Posterior vena cava (tissue), 2 donors: ENCODE measurements at places on chromosomes 6 and 20.

DNA sequence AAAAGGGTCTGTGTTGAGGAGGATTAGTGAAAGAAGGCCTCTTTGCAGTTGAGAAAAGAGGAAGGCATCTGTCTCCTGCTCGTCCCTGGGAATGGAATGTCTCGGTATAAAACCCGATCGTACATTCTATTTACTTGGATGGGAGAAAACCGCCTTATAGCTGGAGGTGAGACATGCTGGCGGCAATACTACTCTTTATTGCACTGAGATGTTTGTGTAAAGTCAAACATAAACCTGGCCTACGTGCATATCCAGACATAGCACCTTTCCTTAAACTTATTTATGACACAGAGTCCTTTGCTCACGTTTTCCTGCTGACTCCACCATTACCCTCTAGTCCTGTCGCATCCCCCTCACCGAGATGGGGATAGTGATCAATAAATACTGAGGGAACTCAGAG, 4.5 kb downstream of the TDP2 start:
- no peak for DNase-seq

DNA sequence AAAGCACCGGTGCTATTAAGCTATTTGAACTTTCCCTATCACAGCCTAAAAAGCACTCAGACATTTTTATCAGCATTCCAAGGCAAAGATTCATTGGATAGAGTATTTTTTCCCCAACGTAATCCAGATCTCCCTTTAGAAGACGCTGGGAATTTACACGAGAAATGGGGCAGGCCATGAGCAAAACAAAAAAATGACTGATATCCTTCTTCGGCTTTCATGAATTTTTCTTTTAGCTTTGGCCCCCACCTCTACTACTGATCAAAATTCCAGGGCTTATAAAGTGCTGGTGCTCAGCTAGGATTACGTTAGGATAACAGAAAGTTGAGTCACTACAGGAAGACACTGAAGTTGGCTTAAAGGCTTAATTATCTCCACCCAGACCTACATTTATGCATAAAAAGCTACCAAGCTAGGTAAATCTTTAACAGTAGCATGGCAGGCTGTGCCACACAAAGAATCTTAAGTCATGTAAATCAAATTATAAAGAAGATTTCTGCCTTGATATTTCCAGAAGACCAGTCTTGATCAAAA, 418.5 kb upstream of the BTBD3 start:
- DNase-seq = no peak

GRCh38 chr6:119669221-119669620, 319.7 kb upstream of the MAN1A1 start:
- no peak for DNase-seq

DNA sequence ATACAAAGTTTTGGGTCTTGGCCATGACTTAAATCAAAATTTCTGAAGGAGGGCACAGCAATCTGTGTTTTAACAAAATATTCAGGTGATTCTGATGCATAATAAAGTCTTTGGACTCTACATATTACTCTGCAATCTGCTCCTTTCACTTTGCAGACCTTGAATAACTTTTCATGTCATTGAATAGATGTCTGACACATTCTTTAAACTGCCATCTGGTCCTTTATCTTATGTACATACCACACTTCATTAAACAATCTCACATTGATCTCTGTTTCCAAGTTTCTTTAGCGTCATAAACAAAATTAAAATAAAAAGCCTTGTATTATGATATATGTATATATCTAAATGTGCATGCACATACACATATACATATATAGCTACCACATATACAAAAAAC, 831.2 kb downstream of the MAFB start:
- no peak for DNase-seq

- peak; percentile 92 for DNase-seq
Measured at GRCh38 chr6:158654498-158654897, 4.6 kb downstream of the SYTL3 start.

DNA sequence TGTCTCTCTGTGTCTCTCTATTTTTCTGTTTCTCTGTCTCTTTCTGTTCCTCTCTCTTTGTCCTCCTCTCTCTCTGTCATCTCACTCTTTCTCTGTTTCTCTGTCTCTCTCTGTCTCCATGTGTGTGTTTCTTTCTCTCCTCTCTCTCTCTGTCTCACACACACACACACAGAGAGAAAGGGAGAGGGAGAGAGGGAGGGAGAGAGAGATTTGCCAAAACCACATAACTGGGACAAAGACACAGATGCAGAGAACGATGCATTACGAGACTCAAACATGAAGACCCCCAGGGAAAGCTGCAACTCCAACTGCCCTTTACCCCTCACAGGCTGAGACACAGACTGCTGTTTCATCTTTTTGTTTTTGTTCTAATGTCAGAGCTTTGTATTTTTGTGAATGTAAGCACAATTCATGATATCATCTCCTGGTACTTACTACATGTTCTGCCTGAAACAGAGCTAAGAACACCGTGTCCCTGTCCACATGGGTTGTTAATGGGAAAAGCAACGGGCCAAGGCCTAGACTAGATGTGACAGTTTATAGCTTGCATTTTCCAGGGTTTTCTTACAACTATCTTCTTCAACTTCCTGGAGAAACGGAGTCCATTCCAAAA, 177.1 kb upstream of the ARID1B start:
- no peak for DNase-seq

DNA sequence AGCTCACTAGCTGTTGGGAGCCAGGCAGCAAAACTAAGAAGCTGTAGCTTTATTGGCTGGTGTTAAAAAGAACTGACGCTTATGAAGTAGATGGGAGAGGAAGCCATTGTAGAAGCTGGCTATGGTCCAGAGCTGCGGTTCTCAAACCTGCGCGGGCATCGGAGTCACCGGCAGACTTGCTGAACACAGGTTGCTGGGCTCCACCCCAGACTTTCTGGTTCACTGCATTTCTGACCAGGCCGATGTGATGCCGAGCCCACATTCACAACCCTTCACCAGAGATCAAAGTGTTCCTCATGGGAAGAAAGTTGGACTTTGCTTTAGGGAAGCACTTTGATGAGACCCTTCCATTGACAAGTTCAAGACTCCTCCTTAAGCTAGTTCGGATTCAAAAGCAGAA, 231.6 kb downstream of the QKI start:
- no peak for DNase-seq

DNA sequence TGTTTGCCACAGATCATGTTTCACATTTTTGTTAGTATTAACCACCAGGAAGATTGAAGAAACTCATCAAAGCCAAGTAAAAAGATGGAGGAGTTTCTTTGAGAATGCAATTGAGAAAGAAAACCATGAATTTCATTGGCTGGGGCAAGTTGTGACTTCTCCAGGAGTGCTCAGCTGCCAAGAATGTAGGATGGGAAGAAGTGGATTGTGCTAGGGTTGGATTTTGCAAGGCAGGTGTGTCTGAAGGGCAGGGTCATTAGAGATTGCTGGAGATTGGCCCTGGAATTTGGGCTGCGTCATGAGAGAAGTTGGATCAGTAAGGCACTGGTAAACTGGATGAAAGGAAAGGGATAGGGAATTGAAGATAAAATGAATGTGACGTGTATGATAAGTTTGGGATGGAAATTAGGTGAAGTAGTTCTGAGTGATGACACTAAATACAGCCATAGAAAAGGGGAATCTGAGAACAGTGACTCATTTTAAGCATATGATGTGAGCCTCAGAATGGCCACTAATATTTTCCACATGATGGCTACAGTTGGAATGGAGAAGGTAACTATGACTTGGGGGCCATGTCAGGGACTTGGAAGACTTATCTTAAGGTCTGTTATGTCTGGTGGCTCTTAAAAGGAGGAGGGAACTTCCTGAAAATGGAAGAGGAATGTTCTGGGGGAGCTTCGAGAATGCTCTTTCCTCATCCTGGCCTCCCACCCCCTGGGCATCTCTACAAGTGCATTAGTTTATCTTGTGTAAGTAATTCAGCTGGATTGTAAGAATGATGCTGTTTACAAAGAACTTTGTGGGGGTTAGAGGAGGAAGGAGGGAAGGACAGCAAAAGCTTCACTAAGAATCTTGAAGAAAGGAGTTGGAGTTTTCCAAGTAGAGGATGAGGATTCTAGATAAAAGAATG, 27.8 kb upstream of the ERVFRD-1 start:
- no peak for DNase-seq

GRCh38 chr6:134537146-134537555, 219.2 kb upstream of the SGK1 start:
- no peak for DNase-seq

DNA sequence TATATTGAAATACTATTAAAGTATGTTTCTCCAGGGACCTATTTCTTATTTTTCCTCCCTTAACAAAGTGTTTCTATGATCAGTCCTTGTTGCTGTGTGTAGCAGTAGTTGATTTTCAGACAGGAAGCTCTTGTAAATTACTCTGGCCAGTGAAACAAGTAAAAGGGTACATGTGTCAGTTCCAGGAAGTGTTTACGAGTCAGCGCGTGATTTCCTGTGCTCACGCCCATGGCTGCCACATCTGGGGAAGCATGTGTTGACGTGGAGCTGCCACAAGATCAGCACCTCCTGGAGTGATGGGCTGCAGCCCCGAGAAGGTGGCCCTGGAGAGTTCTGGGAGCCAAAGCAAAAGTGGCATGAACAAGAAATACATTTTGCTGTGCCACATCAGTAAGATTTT, 38.6 kb upstream of the GGTLC1 start:
- DNase-seq = peak; percentile 90

- no peak for DNase-seq
Measured at GRCh38 chr20:5070570-5070969, 49.2 kb downstream of the PCNA start.

DNA sequence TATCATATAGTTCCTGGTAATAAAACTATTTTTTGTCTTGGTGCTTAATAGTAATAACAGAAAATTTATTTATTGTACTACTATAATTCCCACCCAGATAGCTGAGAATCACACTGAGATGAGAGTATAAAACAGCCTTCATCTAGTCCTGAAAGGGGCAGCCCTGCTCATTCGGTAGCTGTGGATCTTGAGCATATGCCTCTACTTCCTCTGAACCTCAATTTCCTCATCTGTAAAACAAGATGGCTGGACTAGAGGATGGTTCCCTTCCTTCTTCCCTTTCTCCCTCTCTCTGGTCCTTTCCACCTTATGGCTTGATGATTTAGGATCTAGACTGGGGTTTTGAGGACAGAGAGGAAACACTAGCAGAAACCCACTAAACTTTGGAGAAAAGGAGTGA, 15.0 kb downstream of the FKBP5 start:
- DNase-seq = no peak

DNA sequence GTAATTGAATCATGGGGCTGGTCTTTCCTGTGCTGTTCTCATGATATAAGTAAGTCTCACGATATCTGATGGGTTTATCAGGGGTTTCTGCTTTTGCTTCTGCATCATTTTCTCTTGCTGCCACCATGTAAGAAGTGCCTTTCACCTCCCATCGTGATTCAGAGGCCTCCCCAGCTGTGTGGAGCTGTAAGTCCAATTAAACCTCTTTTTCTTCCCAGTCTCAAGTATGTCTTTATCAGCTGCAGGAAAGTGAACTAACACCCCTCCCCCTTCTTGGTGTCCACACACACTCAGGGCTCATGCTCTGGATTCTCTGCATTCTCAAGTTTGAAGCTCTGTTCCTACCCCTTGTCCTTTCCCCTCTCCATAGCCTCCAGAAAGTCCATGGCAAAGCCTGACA, 107.1 kb downstream of the THBS2 start:
- no peak for DNase-seq

DNA sequence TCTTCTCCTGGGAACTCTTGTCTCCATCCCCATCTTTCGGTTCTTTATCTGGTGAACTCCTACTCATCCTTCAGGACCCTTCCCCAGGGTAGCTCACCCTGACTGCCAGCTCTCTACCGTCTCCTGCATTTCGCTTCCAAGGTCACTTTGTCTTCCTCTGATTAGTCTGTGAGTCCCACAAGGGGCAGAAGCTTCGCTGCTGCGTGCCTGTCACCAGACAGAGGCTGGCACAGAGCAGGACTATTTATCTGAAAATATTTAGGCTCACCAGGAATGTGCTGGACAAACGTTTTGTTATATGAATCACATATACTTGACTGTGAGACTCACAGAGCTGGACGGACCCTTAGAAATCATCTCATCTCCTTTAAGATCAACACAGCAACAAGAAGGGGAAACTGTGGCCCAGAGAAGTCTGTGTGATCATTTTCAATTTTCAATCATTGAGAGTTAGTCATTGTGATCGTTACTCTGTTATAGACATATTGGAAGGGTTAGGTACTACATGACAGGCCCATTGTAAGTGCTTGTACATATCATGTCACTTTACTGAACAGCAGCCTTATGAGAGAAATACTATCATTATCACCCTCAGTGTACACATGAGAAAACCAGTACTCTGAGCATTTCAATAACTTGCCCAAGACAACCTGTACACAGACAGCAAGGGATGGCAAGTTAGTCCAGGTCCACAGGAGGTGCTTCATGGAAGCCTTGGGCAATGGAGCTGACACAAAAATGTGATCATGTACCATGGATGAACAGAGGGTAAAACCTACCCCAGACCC, 51.4 kb downstream of the JPH2 start:
- DNase-seq = no peak

DNA sequence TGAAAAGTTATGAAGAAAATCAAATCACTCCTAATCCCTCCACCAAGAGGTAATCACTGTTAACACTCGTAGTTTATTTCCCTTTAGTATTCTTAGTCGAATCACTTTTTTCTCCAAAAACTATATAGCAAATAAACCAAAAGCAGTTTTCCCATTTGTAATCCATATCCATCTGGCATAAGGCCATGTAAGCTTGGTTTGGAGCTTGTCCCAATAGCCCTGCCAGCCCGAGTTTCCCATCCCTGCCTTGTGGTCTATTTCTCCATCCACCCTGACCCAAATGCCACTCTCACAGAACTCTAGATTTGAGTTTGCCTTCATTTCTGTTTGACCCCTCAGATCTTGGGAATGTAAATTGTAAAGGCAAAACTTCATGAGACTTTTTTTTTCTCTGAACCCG, 71.8 kb upstream of the DSP start:
- DNase-seq = no peak

GRCh38 chr6:85115376-85115775, 334.5 kb upstream of the NT5E start:
- no peak for DNase-seq

- no peak for DNase-seq
Measured at GRCh38 chr6:135703621-135704020, 147.9 kb upstream of the PDE7B start.

DNA sequence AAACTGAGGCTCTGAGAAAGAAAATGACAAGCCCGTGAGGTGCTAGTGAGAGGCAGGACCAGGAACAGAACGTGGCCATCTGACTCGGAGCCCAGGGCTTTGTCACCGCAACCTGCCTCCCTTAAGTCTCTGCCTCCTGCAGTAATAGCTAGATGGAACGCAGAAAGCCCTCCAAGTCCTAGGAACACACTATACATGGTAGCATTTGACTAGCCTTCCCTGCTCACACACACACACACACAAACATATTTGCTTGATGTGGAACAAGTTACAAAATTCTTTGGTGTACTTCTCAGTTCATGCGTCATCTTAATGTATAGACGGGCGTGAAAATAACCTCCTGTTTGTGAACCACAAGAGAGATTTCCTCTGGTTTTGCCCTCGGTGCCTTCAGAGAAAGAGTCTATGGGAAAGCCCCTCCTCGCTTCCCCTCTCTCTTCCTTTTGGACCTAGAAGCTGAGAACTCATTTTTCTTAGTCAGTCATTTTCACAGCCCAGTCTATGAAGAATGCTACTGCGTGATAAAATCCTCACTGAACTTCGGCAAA, 38.8 kb downstream of the C6orf52 start:
- DNase-seq = no peak
